ENCODE measurements at places on chromosomes 1 and 21.

DNA sequence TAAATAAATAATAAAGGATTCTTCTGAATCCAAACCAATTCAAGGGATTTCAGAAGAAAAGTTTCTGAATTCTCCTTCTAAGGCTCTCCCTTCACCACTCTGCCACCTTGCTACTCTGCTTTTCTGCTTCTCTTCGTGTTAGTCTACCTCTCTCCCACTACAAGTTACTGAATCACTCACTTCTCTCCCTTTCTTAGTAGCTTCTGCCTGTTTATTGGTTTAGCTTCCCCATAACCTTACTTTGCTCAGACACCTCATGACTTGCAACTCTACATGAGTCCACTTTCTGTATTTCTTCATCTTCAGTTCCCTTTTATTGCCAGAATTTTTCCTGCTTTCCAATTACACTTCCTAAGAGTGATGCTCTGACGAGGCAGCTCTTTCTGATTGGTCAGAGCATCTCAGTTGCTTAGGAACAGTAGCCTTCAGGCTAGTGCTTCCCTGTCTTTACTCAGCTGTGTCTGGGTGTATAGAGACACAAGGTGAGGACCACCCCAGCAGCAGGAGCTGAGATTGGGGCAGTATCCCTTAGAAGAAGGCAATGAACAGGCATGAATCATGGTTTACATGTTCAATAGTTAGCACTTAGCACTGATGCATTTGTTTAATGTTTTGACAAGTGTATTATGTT is 144.6 kb downstream of the SLC30A10 start:
- DNase-seq = no peak

GRCh38 chr1:218558271-218558810 is 213.2 kb downstream of the TGFB2 start:
- DNase-seq = no peak

GRCh38 chr1:219010720-219011119 is 163.0 kb upstream of the LYPLAL1 start:
- DNase-seq = no peak

DNA sequence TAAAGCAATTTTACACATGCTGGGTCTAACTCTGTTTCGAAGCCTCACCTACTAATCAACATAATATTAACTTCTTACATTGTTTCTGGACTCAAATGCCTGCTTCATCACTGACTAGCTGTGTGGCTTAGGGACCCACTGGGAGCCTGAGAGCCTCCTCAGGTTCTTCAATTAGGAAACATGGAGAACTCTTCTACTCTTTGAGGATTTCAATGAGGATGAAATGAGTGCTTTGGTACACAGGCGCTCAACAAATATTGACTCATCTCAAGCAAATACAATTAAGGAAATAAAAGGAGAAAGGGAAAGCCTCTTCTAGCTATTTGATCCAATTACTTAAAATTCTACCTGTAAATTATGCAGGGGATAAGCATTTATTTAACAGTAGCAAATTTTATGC is 84.4 kb upstream of the JAK1 start:
- no peak for DNase-seq

- DNase-seq = no peak
Observed at GRCh38 chr1:165678509-165678908, 19.9 kb downstream of the ALDH9A1 start.

DNA sequence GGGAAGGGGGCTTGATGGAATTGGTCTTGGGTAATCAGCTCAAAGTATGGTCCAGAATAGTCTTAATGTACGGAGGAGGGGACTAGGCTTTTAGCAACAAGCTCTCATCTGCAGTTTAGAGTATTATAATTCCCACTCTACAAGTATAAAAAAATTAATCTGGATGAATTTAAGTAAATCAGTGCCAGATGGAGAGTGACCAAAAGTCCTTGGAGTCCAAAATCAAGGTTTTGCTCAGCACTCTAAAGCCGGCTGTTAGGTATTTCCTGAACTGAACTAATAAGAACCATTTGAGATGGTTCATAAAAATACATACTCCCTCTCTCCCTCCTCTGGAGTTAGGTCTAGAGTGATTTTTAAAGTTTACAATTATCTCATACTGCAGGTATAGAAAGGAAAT is 23.7 kb downstream of the GLUL start:
- DNase-seq = no peak

GRCh38 chr21:20652846-20653245 is 345.4 kb upstream of the NCAM2 start:
- DNase-seq = no peak

DNA sequence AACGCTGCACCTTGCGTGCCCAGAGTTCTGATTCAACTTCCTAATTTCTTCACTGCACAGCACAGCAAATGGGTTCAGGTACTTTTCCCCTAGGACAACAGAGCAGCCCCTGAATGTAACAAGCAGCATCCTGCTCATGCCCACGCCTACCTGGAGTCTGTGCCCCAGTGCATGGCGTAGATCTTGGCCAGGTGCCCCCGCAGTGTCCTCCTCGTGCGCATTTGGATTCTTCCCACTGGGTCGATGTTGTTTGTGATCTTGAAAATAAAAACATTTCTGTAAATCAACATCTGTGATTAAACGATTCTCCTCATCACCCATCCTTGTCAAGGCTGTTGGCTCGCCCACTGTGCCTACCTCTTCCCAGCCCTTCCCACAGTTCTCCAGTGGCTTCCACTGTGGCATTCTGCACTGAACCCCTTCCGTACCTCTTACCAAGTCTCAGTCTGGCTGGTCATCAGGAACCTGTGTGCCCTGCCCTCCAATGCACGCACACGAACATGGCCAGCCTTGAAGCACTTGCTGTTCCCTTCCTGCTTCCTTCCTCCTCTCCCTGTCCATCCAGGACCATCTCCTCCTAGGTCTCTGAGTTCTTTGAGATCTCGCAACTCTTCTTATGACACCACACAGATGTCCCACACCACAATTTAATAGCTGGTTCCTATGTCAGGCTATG is 37.5 kb upstream of the NADK start:
- DNase-seq = no peak

DNA sequence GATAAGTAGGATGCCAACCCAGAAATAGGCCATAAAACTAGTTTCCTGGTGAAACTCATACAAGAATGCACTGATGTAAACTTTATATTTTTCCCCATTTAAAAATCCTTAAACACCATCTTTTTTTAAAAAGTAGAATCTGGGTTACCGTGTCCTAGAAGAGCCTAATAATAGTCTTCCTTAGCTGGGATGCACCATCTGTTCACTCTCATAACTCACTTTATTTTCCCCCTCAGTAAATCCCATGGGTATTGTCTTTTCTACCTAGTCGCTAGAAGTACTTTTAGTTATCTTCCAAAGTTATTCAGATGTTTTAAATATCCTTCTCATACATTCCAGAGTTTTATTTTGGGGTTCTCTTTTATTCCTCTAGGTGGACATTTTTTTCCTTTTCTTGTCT is 250.2 kb downstream of the PLA2G4A start:
- DNase-seq = no peak

DNA sequence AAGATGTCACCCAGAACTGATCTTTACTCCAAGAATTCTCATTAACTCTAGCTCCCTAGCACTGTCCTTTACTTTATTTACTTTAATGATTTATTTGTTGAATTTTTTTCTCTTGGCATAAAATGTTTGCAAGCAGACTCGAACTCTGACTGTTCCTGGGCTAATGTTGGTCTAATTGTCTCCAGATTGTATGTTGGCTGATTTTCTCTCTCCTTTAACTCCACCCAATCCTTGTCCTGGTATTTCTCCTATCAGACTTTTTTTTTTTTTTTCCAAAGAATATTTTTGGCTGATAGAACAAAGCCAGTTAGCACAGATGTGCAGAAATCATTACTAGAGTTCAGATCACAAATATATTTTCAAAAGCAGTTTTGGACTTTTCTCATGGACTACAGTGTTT is 82.6 kb downstream of the ATF6 start:
- no peak for DNase-seq

DNA sequence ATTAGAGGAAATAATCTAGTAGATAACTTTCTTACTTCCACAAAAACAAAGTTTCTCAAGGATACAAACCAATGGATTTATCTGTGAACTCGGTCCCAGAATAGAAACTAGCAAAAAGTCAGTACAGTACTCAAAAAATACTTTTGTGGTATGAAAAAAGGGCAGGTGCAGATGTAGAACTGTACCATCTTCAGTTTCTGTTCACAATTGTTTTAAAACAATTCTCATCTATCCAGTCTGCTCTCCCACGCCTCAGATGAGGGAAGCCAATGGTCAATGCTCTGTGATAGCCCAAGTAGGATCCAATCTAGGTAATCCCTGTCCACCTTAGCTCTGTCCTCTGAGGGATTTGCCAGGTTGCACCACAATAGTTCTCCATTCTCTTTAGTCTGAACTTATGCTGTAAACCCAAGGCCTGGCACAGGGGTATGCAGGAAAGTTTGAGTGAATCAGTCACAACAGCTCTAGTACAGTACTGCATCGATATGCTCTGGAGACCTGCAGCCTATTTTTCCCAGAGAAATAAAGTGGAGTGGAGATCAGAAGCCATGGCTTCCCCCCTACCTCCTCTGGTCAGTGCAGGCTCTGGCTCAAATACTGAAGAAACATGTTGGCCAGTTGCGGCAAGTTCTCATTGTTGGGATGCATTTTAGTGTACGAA is 1.4 kb downstream of the KTI12 start:
- no peak for DNase-seq

- no peak for DNase-seq
Observed at GRCh38 chr1:116343019-116343418, 30.0 kb upstream of the ATP1A1 start.

GRCh38 chr1:94425821-94426484 is 7.8 kb downstream of the ABCD3 start:
- no peak for DNase-seq

DNA sequence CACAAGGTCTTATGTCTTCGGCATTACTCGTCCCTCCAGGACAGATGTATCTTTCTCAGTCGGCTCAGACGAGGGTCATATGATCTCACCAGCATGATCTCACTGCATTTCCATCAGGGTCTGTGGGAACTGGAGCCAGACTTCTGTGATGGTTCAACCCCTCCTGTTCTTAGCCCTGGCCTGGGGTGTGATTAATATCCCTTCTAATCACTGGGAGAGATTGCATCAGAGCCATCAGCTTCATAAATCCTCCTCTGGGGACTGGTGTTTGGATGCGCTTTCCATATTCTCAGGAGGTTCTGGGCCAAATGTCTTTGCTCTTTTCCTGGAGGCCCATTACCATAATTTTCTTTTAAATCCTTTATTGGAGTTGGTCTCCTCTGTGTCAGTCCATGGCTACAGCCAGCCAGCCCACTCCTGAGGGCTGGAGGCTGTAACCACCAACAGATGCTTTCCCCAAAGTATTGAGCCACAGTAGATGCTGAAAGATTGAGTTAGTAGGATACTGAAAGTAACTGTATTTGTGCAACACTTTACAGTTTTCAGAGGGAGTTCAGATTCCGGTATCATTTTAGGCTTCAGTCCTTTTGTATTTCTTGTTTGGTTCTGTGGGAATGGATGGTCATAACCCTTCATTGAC is 20.0 kb downstream of the CACNA1E start:
- DNase-seq = no peak
